ENCODE measurements at places on chromosomes 13 and 19.
A peak's percentile ranks its signal among the peaks of the same experiment; 100 is the strongest.

- DNase-seq: peak; percentile 56
These were observed 823 bp downstream of the TLE5 start for GRCh38 chr19:3061182-3062161.

DNA sequence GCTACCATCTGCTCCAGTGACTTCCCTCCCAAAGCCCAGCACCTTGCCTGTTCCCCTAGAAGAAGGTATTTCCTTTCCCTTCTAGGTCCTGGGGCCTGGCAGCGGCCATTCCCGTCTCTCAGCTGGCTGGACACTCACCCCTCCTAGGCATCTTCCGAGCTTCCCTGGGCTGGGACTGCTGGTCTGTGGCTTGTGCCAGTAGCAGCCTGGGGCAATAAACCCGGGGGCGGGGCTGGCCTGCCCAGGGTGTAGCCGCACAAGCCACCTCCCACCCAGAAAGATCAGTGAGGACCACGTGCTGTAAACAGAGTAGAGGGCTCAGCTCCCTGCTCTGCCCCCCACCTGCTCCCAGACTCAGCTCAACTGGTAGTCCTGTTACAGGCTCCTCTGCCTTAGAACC, 15.0 kb downstream of the LIPE start:
- no peak for DNase-seq

- no peak for DNase-seq
These were observed 2.4 kb downstream of the KLF16 start for GRCh38 chr19:1860821-1861598.

GRCh38 chr19:45218911-45219743, 26.1 kb downstream of the EXOC3L2 start:
- DNase-seq: no peak

GRCh38 chr13:36428086-36428485, 4.2 kb upstream of the CCNA1 start:
- DNase-seq: no peak

DNA sequence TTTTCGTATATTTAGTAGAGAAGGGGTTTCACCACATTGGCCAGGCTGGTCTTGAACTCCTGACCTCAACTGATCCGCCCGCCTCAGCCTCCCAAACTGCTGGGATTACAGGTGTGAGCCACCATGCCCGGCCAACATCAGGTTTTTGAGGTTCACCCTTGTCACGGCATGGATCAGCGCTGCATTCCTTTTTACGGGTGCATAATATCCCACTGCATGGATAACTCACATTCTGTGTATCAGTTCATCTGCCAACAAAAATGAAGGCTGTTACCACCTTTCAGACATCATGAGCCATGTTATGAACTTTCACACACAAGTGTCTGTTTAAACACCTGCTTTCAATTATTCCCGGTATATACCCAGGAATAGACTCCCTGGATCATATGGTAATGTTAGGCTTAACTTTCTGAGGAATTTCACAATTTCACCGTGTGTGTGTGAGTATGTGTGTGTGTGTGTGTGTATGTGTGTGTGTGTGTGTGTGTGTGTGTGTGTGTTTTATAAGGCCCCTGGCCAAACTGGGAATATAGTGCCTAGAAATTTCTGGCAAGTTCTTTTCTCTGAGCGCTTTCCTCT, 52.2 kb downstream of the AP1M1 start:
- DNase-seq: no peak

DNA sequence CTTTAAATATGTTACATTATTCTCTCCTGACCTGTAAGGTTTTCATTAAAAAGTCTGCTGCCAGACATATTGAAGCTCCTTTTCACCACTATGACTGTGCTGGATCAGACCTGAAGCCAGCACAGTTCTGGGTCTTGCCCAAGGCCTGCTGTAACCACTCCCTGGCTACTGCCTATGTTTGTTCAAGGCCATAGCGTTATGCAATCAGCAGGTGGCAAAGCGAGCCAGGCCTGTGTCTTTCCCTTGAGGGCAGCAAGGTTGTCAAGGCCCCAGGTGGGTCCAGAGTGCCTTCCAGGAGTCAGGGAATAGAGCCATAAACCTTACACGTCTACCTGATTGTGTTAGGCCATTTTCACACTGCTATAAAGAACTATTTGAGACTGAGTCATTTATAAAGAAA, 496.8 kb upstream of the PCDH9 start:
- DNase-seq: peak; percentile 25

DNA sequence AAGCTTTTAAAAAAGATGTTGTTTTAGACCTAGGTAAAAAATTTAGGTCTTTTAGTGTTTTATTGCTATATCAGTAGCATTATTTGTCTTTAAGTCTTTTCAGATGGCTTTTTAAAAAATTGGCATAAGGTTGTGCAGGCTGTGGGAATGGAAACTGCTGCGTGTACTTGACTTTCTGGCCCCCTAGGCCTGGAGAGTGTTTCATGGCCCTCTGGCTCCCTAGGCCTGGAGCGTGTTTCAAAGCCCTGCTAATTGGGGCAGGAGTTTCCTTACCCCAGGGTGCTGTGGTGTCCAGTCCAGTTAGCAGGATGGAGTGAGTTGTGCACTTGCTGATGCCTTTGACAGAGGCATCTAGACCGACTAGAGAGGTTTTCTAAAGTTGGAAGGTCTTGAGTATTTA, 23.8 kb downstream of the PRAM1 start:
- no peak for DNase-seq

DNA sequence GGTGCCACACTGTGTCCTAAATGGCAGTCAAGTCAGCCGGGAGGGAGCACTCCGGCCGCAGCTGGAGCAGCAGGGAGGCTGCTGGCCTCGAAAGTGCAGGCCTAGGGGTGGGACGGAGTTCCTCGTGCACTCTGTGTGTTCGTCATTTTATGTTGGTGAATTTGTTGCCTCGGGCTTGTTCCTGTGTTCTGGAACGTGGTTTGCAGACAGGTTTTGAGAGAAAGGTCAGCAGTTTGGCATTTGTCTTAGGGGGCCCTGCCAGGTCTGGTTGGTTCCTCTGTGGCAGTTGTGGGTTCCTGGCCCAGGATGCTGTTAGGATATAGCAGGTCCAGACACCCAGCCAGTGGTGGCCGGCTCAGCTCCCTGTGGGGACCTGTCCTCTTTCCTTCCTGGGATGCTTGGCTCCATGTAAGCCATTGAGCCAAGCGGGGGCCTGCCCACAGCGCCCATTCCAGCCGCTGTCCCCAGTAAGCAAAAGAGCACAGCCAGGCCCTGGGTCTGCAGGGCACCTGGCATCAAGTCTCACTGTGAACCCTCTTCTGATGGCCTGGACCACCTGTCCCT, 30.0 kb downstream of the MPHOSPH8 start:
- no peak for DNase-seq

GRCh38 chr13:45412274-45413049, 5.7 kb downstream of the SLC25A30 start:
- DNase-seq: no peak

- no peak for DNase-seq
These were observed 642 bp upstream of the PEG3 start for GRCh38 chr19:56841193-56841543.

DNA sequence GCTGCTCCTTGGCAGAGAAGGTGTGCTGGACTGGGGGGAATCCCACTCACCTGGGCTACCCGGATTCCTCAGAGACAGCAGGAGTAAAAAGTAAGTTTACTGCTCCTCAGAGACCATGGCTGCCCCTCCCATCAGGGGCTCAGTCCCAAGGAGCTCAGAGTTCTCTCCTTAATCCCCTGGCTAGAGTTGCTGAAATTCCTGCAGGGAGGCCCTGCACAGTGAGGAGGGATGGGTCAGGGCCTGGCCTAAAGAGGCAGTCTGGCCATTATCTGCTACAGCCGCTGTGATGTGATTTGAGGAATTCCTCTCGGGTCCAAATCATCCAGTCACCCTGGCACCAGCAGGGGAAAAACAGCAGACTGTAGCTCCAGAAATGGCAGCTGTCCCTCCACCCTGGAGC, 502.5 kb downstream of the PCDH17 start:
- no peak for DNase-seq

- no peak for DNase-seq
These were observed 185.2 kb upstream of the SOX1 start for GRCh38 chr13:111881700-111882099.

- DNase-seq: no peak
These were observed 27.1 kb downstream of the ZNF714 start for GRCh38 chr19:21109116-21109515.

DNA sequence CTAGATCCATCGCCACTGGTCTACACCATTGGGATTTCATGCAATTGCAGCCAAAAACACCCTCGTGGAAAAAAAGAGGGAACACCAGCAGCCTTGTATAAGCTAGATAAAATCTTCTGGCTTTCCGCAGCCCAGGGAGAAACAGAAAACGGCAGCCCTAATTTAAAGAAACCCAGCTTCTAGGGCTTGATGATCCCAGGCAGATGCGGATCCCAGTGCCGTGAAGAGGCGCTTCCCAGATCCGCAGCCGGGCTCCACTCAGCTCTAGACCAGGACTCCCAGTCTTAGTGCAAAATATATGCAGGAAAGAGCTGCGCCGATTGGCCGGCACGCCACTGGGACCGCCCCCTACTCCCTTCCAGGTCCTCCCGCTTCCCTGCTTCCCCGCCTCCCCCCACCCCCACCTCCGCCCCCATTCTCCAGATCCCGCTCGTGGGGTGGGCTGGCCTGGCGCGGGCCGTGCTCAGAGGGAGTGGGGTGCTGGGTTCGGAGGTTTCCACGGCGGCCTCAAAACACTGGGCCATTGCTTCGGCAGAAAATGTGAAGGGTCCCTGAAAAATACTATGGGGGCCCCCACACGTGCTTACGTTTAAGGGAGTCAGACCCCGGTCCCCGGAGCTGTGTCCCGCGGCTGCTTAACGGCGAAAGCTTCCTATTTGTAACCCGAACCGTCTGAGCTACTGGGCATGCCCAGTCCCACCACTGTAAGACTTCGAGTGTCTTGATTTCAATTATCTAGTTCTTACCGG, 63.1 kb downstream of the SERP2 start:
- peak; percentile 96 for DNase-seq

DNA sequence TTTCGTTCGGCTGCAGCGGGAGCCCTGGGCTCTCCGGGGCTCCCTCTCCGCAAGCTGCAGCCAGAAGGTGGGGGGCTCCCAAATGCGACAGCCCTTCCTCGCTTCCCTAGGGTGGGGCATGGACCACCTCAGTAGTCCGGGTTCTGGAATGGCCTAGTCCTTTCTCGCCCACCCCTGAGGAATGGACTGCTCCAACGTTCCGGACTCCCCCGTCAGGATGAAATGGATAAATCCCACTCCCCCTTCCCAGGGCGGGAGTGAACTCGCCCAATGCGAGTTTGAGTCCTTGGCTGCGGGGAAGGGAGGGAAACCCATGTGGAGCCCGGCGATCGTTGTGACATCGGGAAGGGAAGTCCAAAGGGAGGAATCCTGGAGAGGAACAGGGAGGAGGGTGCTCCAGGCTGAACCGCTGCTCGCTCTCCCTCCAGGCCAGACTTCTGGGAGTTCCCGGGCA, 5.5 kb downstream of the HRC start:
- peak; percentile 76 for DNase-seq

DNA sequence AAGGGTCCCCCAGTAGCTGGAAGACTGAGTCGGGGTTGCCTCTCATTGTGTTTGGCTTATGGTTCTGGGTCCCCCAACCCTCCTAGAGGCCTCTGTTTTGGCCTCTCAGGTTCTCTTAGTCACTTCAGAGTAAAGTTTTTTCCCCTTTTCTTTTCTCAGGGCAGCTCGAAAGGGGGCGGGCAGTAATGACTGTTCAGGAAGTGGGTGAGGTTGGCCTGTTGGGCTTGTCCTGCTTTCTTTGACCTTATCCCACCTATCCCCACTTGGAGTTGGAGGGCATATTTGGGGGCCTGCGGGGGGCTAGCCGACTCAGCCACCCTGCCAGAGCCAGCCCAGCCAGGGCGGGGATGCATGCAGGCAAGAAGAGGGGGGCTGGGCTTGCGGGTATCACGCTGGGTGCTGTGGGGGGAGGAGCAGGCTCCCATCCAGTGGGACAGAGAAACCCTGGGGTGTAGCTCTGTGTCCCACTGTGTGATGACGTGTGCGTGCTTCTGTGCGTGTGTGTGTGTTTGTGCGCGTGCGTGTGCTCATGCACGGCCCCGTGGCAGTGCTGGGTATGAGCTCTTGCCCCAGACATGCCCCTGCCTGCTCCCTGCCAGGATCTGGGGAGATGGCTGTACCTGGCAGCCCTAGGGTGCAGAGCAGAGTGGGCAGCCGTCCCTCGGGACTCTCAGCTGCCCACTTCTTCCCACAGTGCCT, 1.4 kb downstream of the CIC start:
- peak; percentile 76 for DNase-seq

DNA sequence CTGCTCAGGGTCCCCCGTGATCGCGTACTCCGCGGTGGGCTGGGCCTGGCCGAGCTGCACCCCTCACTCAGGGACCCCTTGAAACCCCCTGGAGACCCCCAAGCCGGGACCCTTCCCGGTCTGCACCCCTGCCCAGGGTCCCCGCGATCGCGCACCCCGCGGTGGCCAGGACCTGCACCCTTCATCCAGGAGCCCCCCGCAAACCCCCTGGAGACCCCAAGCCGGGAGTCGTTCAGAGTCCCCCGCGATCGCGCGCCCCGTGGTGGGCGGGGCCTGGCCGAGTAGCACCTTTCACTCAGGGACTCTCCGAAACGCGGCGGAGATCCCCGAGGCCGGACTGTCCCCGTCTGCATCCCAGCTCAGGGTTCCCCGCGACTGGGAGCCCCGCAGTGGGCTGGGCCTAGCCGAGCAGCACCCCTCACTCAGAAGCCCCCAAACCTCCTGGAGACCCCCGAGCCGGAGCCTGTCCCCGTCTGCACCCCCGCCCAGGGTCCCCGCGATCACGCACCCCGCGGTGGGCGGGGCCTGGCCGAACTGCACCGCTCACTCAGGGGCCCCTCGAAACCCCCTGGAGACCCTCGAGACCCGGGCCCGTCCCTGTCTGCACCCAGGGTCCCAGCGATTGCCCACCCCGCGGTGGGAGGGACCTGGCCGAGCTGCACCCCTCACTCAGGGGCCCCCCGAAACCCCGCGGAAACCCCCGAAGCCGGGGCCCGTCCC, 748 bp downstream of the LMNB2 start:
- peak; percentile 44 for DNase-seq

DNA sequence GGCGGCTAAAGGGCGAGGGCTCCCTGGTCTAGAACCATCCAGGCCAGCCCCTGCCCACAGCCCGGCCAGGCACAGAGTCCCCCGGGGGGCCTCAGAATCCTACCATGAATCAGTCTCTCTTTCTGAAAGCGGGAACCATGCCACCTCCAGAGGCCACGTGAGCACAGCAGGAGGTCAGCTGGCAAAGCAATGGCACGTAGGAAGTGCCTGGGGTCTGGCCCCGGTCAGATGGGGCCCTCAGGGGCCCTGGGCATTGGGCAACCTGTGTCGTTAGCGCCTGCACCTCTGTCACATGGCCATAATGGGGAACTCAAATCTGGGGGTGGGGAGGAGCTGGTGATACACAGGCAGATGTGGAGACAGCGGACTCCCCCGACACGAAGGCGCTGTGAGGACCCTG, 8.8 kb downstream of the MFSD12 start:
- no peak for DNase-seq
